DMS 273 treated with DMSO at 0.1 percent for 48 hours (cell line): ENCODE measurements at places on chromosomes 3 and 15.

GRCh38 chr15:31212326-31213080, 111.0 kb upstream of the TRPM1 start:
- no peak for DNase-seq

- DNase-seq, result no peak
Measured at GRCh38 chr3:183638101-183638852, 2.9 kb downstream of the KLHL24 start.

GRCh38 chr3:71513081-71513480, 70.4 kb downstream of the FOXP1 start:
- no peak for DNase-seq

- DNase-seq, result no peak
Measured at GRCh38 chr3:101300073-101300472, 20.3 kb downstream of the IMPG2 start.

DNA sequence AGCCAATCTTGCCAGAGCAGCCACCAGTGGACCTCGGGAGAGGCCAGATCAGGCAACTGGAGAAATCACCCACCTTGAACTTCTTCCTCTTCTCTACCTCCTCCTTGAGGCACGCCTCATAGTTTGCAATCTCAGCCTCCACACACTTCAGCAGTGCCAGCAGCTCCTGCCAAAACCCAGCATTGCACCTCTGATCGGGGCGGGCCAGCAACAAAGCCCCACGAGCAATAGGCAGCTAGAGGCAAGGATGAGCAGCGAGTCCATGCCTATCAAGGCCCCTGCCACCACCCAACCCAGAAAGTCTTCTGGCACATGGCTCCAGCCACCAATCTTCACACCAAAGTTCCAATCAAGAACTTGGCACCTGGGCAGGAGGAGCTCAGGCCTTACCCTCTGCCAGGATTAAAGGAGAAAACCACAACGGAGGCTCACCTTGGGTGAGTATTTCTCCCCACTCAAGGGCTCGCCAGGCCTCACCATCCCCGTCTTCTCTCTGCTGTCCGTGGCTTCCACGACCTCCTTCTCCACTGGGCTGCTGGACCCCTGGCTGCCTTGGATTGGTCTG, 42.1 kb downstream of the SEMA3G start:
- DNase-seq, result no peak

DNA sequence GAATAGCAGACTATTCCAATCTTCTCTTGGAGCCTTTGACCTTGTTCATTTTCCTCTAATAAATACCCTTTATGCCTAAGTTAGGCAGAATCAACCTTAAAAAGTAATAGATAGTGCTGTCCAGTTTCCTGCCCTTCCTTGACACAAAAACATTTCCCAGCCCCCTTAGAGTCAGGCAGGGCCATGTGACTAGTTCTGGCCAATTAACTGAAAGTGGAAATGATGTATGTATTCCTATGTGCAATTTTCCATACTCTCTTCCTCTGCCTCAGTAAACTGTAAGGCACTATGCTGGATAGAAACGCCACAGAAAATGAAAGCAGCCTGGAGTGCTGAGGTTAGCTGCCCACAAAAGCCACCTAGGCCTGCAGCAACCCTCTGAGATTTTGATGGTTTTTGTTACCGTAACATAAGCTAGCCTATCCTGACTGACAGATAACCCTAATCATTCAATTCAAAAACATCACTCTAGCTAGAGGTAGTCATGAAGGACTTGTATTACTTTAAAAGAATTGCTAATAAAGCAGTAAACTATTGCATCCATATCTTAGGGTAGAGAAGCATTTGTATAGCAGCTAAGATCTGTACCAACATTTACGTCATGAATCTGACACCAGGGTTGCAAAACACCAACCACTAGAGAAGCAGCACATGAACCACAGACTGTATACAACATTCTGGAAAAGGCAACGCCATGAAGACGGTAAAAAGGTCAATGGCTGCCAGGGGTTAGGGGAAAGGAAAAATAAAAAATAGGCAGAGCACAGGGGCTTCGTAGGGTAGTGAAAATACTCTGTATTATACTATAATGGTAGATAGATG, 112.9 kb downstream of the ULK4 start:
- DNase-seq, result no peak

DNA sequence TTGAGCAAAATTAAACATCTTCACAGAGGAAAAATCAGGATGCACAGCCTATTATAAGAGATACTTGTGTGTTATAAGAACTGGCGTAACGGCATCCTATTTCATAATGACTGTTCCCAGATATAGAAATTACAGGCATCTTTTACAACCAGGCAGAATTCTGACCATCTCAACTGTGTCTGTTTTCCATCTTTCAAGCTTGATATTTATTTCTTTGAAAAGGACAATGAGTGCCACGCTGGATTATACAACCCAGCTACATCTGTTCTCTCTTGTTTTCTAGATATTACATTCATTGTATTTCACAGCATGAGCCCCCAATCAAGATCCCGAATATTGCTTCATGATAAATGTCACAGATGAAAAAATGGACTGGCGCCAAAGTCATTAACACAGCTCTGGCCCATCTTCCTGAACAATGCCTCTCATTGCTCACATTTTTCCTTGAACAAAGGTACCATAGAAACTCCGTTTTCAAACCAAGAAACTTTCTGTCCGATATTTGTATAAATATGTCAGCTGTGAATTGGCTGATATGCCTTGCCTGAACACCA, 420.6 kb downstream of the TBL1XR1 start:
- DNase-seq, result no peak

- DNase-seq, result no peak
Measured at GRCh38 chr3:41304593-41304992, 105.3 kb downstream of the CTNNB1 start.

- DNase-seq, result no peak
Measured at GRCh38 chr3:170899455-170899854, 9.0 kb downstream of the EIF5A2 start.

- no peak for DNase-seq
Measured at GRCh38 chr15:58355382-58355971, 76.3 kb upstream of the LIPC start.

DNA sequence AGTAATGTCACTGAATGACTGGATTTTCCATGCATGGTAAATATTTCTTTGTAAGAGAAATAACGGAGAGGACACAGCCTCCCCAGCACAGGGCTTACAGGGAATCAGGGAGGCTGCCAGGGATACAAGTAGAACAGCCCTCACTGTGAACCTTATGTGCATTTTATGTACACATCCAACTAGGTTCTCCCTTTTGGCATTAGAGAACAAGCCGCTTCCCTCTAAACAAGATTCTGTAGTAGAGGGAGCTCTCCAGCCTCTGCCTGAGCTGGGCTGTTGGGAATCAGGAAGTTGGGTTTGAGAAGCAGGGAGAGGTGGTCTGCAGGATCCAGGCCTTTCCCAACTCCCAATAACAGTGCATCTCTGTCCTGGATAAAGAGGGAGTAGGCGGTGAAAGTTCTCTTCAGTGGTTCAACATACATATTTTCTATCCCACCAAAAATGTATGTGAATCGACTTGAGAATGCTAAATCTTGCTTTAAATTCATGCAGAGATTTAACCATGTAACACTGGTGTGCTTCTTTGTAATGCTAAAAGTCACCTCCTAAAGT, 83.7 kb downstream of the ARNT2 start:
- no peak for DNase-seq

DNA sequence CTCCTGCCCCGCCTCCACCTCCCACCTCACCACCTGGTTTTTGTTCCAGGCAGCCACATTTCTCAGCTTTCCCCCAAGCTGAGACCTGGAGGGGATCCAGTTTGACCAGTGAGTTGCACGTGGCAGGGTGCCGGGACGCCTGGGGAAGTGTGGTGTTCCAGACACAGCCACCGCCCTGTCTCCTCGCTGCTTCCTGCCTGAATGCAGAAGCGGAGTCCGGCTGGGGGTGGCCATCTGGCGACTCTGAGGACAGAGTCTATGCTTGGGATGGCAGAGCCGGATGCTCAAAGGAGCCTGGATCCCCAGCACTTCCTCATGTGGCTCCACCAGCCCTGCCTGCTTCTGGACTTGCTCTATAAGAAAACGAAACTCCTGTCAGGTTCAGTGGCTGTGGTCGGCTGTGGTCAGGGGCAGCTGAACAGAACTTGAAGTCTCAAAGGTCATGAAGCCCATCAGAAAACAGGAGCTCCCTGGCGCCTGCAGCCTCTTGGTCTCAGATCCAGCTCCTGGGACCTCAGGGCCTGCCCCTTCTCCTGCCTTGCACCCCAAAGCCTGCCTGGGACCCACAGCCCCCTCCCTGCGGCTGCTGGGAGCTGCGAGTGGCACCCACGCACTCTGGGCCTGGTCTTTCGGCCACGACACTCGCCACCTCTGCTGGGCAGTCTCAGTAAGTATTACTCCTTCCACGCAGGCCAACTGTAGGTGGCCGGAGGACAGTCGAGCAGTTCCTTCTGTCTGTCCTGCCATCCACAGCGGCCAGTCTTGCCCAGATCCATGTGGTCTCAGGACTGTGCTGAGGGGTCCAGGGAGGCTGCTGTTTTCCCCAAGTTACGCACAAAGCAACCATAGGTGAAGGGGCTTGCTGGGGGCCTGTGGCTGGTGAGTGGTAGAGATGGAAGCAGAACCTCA, 112.8 kb upstream of the MEF2A start:
- no peak for DNase-seq

- DNase-seq, result no peak
Measured at GRCh38 chr15:71146580-71146982, 31.3 kb downstream of the THSD4 start.

- DNase-seq, result no peak
Measured at GRCh38 chr3:15804553-15805095, 6.8 kb upstream of the ANKRD28 start.

DNA sequence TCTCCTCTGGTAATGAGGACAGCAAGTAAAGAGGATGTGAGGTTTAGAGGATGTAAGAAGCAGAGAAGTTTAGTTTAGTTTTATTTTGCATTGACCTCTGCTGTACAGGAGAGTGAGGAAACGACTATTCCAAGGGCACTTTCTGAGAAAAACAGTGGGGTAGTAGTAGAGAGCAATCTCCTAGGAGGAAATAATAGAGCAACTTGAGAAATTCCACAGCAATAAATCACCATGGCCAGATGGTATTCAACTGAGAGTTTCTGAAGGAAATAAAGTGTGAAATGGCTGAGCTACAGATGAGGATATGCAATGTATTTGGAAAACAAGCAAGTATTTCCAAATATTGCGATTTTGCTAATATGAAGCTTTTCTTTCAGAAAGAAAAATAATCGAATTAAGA, 118.9 kb downstream of the DPH6 start:
- DNase-seq, result no peak

DNA sequence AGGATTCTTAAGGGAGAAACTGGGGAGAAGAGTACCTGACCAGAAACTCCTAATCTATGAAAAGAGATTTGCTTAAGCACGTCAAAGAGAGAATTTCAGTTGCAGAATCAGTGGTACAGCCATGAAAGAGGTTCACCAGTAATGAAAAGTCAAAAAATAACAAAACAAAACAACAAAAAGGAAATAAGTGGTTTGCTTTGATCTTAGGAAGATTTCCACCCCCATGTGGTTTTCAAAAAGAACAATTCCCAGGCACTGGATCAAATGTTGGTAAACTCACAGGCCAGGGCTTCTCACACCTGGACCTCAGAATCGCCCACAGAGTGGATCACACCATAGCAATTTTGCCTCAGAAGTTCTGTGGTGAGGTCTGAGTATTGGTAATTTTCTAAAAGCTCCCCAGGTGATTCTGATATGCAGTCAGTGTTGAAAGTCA, 67.5 kb downstream of the TMEM39A start:
- DNase-seq, result no peak

GRCh38 chr3:172268868-172269267, 179.4 kb downstream of the GHSR start:
- DNase-seq, result no peak

DNA sequence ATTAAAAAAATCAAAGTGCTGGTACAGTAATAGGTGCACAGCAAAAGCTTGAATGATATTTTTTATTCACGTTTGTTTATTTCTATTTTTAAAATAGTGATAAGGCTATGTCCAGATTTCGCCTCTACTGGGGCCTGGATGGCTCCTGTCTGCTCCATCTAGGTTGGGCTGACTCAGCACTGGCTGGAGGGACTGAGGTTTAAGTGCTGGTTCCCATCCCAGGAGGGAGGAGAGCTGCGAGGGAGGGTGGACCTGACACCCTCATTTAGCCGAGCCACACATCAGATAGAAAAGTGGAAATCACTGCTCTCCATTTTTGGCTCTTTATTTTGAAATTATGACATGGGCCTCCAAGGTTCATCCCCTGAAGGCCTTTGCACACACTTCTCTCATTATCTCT, 95.4 kb upstream of the AGBL1 start:
- DNase-seq, result no peak

- no peak for DNase-seq
Measured at GRCh38 chr3:30146978-30147377, 459.4 kb upstream of the TGFBR2 start.

DNA sequence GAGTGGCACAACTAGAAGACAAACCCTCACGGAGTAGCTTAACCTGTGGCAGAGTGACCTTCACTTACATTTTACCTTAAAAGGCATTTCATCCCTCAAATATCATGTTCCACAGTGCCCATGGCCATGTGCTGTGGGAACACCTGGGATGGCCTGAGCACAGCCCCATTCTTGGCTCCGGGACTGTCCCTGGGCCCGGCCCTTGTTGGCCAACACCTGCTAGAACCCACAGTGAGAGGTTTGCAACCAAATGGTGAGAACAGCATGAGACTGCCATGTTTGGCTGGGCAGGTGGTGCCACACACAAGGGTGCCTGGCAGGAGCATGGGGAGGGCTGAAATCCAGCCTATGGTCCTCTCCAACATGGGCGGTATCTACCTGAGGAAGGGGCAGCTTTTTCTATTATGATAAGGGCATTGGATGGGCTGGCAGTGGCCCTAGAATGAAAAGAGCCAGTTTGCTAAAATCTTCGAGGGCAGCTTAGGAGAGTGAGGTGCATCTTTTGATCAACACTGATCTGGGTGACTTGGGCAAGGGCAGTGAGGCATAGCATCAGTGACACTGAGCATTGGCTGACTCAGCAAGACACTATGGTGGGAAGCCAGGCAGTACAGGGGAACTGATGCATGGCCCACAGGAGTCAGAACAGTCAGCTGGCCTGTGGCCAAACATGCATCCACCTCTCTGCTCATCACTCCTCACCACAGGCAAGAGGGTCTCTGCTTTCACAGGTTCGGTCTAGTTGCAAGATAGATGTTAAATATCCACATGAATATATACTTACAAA, 53.9 kb downstream of the SYNM start:
- no peak for DNase-seq

DNA sequence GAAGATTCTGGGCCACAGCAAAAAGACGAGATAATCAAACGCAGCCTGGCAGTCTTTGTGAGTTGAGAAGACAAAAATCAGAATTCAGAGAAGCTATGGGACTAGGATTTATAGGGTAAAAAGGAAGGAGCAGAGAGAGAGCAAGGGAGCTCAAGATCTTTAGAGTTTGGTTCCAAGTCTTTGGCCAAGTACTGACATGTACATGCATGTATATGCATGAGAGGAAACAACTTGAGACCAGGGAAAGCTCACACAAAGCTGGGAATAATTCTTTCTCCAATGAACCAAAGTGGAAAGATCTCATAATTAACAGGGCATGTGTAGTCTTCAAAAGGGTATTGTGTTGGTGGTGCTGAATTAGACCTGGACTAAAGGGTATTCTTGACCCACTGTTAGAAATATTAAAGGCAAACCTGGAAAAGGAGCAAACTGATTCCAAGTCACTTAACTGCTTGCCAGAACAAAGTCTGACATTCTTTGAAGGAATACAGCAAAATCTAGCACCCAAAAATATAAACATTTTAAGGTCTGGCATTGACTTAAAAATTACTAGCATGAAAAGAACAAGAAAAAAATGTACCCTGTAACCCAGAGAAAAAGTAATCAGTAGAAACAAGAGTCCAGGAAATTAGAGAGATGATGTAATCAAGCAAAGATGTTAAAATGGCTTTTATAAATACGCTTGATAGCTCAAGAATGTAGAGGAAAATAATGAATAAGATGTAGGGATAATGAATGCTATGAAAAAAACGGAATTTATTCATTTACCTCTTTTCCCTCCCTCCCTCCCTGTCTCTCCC, 226.0 kb upstream of the CGNL1 start:
- no peak for DNase-seq
